D721Med (cell line): ENCODE measurements at places on chromosomes 16 and 17.

- no peak for DNase-seq
Observed at GRCh38 chr17:36529121-36529520, 5.5 kb downstream of the MYO19 start.

GRCh38 chr16:81437865-81438264 is 6.7 kb upstream of the CMIP start:
- DNase-seq: no peak

- no peak for DNase-seq
Observed at GRCh38 chr16:22330326-22330725, 33.1 kb downstream of the POLR3E start.

DNA sequence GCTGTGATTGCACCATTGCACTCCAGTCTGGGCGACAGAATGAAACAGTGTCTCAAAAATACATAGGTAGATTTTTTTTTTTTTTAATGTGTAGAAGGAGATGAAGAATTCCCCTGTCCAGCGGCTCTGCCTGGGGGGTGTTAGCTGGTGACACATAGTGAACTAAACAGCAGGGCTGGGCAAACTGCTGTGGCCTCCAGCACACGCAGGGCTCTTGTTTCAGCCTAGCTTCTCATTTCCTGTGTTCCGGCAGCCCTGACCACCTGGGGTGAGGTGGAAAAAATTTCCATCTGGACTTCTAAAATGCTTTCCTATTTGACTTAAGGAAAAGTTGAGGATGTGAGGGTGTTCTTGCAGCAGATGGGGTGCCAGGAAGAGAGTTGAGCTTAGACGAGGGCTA is 33.3 kb upstream of the RGS9 start:
- DNase-seq: no peak

DNA sequence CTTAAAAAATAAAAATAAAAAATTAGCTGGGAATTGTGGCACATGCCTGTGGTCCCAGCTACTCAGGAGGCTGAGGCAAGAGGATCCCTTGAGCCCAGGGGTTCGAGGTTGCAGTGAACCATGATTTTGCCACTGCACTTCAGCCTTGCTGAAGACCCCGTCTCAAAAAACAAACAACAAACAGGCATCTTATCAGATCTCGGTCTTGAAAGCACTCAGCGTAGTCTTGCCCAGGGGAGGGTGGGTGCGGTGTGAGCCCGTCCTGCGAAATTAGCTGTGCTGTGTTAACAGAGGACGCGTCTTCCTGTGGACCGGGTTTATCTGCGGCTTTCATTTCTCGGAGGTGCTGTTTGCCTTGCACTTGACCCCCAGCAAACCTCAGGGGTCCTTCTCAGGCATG is 5.4 kb downstream of the GAA start:
- DNase-seq: no peak

- DNase-seq: peak; percentile 43
Observed at GRCh38 chr17:10661437-10661836, 4.3 kb upstream of the MYH3 start.

DNA sequence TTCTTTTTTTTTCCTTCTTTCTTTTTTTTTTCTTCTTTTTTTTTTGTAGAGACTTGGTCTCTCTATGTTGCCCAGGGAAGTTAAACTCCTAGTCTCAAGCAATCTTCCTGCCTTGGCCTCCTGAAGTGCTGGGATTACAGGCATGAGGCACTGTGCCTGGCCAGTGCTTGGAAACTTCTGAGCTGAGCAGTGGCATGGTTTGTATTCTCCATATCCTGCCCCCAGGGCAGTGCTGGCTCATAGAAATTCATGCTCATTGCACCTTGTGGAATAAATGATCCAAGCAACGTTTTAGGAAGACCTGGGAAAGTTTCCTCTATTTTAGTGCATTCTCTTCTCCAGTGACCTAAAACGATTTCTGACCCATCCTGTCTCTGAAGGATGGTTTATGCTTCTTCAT is 16.7 kb upstream of the SYT17 start:
- no peak for DNase-seq

GRCh38 chr16:31179219-31179746 is 656 bp upstream of the FUS start:
- DNase-seq: no peak

DNA sequence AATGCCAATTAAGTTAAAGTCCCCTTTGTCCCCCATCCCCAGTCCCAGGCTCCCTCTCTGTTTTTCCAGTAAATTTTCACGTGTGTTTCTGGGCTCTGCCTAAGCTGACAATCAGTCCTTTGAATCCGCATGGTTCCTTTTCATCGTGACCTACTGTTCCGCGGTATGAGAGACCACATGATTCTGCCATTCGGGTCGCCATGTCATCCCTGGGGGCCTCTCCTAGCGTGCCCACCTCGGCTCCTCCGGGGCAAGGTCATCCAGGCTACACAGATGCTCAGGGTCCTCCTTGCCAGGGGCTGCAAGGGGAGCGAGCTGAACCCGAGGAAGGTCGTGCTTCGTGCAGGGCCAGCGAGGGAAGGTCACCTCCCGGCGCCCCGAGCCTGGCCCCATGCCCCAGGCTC is 157.6 kb downstream of the RAB11FIP4 start:
- DNase-seq: no peak

GRCh38 chr16:75506107-75506506 is 10.9 kb upstream of the CHST6 start:
- DNase-seq: no peak

GRCh38 chr17:50052241-50052796 is 3.6 kb upstream of the ITGA3 start:
- no peak for DNase-seq

DNA sequence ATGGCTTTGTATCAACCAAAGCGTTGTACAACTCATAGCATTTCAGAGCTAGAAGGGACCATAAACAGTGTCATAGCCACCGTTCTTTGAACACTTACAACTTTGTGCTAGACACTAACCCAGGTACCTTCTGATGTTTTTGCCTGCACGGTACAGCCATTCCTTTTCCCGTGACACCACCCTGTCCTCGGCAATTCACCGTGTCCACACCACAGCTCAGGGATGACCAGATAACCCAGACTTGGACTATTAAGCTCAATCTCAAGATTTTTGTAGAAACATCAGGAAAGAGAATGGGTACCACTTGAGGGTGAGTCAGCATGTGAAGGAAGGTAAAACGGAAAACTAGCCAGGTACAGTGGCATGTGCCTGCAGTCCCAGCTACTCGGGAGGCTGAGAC is 9.8 kb upstream of the CBFB start:
- no peak for DNase-seq

GRCh38 chr16:15865742-15866141 is 8.9 kb upstream of the MYH11 start:
- no peak for DNase-seq

GRCh38 chr17:8611619-8612298 is 18.8 kb downstream of the MYH10 start:
- DNase-seq: no peak

- DNase-seq: peak; percentile 90
Observed at GRCh38 chr17:38735161-38735997, 5.2 kb downstream of the CISD3 start.

DNA sequence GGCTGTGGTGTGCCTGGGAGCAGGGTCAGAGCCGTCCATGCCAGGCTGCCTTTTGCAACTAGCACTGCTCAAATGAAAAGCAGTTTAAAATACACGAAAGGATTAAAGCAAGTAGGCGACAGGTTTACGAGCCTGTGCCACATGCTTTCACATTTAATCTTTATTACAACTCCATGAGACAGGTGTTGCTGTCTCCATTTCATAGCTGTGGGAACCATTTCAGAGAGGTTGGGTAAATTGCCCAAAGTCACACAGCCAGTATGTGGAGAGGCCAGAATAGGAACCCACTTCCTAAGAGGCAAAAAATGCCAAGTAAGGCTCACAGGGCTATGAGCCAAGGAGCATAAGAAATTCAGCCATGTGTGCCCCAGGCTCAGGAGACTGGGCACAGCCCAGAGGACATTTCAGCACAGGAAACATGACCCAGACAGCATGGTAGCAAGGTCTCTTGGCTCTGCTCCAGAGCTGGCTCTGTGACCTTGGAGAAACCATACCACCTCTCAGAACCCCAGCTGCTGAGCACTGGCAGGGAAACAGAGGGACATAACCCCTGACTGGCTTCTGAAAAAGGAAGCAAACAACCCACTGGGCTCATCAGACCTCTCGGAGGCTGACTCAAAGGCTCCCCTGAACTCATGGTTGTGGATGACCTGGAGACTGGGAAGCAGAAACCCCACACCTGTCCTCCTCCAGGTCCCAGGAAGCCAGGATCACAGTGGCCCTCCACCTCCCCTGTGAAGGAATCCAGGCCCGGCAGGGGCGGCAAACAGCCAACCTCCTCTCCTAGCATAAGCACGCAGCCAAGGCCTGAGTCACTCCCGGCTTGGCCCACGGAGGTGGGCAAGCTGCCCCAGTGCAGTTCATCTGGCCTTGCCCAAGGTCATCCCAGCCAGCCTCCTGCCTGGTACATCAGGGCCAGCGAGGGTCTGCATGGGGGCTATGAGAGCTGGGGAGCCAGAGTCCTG is 40.3 kb upstream of the MRPS23 start:
- DNase-seq: no peak

DNA sequence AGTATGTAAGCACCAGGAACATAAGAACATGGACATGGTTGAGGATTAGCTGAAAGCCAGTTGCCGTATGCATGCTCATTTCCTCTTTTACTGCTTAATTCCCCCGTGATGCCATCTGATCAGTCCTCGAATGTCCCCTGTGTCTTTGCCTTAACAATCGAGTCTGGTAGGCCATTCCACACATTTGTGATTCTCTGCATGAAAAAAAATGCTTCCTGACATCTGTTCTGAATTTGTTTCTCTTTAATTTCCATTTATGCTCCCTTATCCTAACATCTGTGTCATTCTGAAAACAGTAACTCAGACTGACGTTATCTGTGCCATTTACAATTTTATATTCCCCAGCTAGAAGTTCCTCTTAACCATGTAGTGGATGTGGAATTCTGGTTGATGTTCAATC is 158.2 kb upstream of the TOX3 start:
- DNase-seq: no peak

- DNase-seq: no peak
Observed at GRCh38 chr16:56982695-56983094, 6.7 kb upstream of the NLRC5 start.

DNA sequence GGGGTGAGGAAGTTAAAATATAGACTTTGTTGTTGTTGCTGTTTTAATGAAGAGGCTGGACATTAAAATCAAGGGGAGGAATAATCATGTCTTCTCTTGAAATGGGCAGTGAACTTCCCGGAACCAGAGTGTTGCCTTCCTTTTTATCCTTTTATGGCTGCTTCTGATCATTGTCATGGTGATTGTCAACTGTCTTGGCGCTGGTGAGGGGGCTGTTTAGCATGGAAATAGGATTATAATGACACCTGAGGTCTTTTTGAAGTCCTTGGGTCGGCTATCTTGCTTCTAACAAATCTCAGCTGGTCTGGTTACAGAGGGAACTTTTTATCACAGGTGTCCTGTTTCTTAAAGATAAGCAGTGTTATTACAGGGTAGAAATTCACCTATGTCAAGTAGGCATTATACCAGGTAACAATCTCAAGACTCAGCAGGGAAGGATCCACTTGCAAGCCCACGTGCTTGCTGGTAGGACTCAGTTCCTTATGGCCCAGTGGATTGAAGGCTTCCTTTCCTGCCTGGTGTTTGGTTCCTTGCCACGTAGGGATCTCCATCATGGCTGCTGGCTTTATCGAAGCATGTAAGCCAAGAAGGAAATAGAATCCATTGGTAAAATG is 349.3 kb downstream of the WWOX start:
- DNase-seq: no peak

DNA sequence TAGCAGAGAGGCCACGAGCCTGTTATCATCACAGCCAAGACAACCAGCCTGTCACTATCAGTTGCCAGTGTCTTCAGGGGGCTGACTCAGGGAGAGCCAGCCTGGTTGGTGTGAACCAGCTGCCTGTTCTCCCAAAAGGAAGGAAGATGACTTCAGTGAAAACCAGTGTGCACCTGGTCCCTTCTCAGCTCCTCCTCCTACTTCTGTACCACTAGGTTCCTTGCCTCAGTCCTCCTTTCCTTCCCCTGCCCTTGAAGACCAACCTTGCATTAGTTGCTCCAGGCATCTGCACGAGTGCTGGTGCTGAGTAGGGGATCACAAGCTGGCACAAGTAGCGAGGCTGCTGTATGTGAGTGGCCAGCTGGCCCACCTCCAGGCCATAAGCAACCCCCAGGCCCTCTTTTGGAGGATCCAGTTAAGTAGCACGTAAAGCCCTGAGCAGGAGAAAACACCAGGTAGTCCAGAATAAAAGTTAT is 8.5 kb downstream of the TUBG1 start:
- no peak for DNase-seq

- DNase-seq: no peak
Observed at GRCh38 chr17:29074488-29074887, 31.5 kb downstream of the PIPOX start.

DNA sequence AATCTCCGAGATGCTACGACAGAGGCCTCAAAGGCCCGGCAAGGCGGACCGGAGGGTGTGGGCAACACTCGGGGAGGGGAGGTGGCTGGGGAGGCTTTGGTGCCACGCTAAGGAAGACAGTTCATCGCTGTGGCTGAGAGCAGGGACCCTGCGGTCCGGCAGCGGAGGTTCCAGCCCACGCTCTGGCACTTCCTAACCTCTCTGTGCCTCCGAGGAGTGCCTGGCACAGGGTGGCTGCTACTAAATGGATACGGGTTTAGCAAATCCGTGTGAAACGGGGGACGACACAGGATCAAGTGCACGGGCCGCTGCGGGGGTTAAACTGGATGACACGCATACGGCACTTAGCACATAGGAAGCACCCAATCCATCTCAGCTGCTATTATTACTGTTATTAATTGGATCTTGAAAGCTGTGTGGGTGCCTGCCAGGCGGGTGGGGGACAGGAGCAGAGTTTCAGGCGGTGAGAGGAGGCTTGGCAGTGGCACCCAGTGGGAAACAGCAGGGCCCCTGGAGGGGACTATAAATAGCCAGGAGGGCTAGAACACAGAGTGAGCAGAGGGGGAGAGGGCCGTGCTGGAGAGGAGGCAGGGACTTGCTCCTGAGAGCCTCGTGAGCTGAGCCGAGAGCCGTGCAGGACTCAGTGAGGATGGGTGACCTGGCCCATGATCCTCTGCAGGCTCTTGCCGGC is 45.0 kb downstream of the ABR start:
- no peak for DNase-seq

DNA sequence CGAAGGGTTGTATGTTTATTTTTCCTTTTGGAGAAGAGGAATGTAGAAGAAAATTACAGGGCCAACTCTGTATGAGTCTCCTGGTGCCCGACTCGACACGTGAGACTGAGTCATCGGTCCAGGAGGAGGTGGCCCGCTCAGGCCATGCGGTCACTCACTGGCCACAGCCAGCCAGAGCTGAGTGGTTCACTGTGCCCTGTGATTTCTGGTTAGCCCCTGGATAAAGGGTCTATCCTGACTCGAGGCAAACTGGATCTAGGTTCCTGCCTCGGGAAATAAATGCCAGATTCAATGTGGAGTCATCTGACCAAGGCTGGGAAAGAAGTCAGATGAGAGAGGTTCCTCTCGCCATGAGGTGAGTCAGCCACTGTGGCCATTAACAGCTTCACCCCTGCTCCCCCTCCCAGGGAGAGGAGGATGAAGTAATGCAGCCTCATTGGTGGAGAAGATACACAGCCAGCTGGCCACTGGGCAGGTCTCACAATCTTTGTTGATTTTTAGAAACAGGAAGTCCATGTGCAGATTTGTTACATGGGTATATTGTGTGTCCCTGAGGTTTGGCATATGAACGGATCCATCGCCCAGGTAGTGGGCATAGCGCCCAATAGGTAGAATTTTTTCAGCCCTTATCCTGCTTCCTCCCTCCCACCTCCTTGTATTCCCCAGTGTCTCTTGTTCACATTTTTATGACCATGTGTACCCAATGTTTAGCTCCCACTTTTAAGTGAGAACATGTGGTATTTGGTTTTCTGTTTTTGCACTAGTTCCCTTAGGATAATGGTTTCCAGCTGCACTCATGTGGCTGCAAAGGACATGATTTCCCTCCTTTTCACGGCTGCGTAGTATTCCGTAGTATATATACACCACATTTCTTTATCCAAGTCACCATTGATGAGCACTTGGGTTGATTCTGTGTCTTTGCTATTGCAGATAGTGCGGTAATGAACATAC is 21.7 kb upstream of the USP36 start:
- DNase-seq: no peak
